Activated CD4-positive, alpha-beta T cell treated with anti-CD3 and anti-CD28 coated beads, Interleukin-2, amount 50 U/mL, for 48 hours (primary cell): ENCODE measurements at places on chromosomes 2 and 18.

GRCh38 chr2:197293252-197294007, 17.1 kb downstream of the ANKRD44 start:
- no peak for DNase-seq

DNA sequence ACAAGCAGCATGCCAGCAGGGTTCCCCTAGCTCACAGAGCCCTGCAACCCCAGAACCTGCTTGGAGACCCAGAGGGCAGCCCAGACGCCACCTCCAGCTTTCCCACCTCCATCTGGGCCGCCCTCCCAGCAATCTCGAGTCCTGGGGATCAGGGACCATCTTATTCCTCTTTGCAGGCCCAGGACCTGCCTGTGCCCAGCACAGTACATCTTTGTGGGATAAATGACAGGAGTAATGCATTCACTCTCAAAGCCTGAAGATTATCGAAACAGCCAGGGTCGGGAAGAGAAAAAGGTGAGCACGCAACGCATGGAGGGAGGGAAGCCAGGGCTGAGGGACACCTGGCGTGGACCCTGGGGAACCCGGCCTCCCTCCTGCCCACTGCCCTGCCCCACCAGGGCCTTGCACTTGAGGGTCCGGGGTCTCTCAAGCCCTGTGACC, 144.1 kb downstream of the NDUFA10 start:
- DNase-seq: no peak

DNA sequence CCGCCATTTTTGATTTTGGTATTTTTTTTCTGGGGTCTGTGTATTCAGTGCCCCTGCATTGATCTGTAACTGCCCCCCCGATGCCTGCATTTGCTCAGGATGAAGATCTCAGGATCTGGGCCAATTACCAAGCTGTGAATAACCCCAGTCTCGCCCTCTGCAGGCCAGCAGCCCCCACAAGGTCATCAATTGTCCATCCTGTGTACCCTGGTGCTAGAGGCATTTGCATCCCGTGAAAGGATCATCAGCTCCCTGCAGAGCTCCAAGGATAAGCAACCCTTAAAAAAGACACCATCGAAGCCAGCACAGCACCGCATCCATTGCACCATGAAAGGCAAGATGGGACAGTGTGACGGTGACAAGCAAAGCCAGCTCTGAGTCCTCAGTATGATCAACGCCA, 154.1 kb upstream of the KLHL29 start:
- no peak for DNase-seq

- DNase-seq: peak; percentile 61
Measured at GRCh38 chr2:241179899-241180298, 8.6 kb upstream of the ANO7 start.

GRCh38 chr2:223952280-223952968, 4.8 kb upstream of the MRPL44 start:
- DNase-seq: no peak

- no peak for DNase-seq
Measured at GRCh38 chr2:76445880-76446279, 735.2 kb upstream of the GCFC2 start.

GRCh38 chr18:36386150-36386920, 88.8 kb downstream of the FHOD3 start:
- DNase-seq: no peak

DNA sequence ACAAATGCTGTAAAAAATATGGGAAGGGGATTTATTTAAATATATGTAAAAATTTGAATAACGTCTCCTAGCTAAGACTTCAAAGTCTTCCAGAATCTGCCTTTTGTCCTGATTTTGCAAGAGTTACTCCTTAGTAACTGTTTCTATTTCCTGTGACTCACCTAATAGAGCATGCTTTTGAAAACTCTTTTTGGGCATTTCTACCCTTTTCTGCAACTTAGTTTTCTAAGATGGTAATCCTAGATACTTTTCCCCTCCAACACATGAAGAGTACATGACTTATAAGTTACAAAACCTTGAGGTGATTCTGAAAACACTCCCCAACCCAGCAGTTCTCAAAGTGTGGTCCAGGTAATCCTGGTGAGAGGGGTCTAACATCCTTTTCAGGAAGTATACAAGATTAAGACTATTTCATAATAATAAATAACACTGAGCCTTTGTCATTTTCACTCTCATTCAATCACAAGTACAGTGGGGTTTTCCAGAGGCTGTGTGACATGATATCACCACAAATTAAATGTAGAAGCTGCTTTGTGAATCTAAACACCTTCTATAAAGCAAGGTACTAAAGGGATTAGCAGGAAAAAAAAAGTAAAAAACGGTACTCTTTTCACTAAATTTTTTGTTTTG, 31.9 kb downstream of the PPP4R3B start:
- no peak for DNase-seq

DNA sequence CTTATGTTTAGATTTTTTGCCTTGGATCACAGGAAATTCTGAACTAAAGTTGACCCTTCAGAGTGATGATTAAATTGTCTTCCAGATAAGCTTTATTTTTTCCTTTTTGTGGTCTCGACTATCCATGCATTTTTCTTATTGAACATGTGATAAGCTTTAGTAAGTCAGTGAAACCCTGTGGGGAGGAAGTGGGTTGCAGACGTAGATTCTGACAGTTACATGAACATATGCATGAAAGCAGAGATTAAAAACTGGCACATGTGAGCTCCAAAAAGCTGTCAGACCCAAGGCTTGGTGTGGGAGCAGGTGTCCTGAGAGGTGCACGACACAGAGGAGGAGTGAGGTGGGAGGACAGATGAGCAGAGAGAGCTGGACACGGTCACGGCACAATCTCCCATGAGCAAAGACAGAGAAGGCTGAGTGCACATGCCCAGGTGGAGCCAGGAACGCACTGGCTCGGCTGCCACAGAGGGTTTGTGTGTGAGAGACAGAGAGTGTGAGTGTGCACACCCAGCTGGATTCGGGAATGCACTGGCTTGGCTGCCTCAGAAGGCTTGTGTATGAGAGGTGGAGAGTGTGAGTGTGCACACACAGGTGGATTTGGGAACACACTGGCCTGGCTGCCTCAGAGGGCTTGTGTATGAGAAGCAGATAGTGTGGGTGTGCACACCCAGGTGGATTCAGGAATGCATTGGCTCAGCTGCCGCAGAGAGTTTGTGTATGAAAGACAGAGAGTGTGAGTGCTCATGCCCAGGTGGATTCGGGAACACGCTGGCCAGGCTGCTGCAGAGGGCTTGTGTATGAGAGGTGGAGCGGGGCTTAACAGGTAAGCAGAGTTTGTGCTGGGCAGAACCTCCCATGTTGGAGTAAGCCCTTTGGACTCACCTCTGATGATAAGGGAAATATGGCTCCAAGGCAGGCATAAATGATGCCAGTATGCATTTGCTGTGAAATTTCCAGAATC, 849.1 kb upstream of the SALL3 start:
- DNase-seq: no peak

DNA sequence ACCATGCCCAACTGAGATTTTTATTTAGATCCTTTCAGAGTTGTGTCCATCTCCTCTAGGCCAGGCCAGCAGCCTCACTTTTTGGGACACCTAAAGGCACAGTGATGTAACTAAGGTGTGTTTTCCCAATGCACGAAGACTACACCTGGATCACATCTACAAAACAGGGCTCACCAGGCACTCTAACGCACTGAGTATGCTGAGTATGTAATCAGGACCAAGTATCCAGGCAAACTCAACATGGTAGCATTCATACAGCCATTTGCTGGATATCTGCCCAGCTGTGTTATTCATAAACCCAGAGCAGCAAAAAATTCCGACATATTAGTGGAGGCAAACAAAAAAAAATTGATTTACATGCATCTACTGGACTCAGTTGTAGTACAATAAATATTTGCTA, 33.8 kb downstream of the LPIN2 start:
- no peak for DNase-seq

GRCh38 chr2:145028101-145028920, 508.4 kb upstream of the ZEB2 start:
- no peak for DNase-seq

DNA sequence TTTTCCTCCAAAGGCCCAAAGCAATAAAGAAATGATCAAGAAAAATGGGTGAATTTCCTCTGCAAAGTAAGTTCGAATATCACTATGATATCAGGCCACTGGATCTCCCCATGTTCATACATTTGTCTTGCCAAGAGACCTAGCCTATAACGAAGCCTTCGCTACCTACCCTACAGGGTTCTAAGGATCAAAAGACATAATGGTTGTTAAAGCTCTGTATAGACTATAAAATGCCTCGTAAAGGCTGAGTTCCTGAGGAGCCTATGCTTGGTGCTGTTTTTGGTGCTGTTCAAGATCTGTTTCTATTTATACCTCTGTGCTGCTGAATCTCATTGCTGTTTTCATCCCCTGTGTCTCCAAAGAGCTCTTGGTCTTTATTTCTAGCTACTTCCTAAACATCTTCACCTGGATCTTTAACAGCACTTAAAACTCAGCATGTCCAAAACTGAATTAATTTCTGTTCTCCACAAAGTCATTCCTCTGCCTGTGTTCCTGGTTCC, 254.4 kb upstream of the CHAC2 start:
- DNase-seq: no peak

GRCh38 chr2:160406591-160407392, 86.8 kb downstream of the RBMS1 start:
- peak; percentile 71 for DNase-seq

DNA sequence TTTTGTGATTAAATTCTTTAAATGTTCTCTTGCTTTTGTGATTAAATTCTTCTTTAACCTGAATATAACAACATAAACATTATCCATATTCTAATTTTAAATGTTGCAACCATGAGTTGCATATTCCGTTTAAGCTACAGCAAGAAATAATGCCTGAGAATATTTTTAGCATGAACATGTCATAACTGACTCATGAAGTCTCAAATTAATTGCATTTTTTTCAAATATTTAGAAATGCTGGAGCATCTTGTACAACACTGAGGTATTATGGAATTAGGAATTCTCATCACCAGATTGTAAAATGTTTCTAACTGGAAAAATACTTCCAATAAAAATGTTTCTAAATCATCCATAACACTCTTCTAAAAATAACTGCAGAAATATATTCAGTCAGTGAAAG, 14.7 kb downstream of the ROCK2 start:
- no peak for DNase-seq

DNA sequence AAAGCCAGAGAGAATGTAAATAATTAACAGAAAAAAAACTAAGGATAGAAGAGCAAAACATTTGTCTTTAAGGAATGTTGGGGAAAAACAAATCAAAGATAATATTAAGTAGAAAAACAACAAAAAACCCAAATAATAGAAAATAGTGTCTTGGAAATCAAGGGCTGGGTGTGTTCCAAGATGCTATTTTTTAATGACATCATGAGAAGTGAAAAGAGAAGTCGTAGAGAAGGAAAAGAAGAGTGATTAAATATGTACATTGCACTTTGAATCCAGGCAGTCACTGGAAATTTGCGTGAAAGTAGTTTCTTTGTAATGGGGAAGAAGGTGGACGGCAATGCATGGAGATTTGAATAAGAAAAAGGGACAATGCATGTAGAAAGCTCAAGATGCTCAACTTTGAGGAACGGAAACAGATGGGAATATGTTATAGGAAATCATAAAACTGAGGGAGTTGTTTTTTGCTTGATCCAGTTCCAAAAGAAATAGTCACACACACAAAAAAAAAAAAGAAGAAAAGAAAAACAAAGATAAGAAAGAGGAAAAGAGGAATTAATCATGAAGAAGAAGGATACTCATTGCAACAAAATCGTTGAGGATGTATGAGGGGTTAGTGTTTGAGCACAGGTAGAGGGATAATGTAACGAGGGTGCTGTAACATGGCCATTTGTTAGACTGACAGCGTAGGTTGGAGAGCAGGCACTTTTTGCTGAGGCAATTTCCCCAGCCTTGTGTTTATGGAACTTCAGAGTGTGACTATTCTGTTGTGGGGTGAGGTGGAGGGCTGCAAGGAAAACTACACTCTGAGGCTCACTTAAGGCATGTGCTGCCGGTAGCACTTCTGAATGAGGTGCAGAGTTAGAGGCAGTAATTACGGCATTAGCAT, 184.1 kb downstream of the CALCRL start:
- DNase-seq: no peak

DNA sequence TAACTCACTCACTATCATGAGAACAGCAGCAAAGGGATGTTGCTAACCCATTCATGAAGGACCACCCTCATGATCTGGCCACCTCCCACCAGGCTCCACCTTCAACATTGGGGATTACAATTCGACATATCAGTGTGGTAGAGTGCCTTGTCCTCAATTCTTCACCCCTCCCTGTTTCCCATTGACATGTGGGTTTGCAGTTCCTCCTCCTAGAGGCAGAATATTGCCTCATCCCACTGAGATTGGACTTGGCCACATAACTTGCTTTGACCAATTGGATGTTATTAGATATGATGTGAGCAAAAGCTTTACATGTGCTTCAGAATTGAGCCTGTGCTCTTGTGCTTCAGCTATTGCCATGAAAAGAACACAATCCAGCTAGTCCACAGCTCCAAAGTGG, 217.0 kb upstream of the CXCR4 start:
- no peak for DNase-seq

DNA sequence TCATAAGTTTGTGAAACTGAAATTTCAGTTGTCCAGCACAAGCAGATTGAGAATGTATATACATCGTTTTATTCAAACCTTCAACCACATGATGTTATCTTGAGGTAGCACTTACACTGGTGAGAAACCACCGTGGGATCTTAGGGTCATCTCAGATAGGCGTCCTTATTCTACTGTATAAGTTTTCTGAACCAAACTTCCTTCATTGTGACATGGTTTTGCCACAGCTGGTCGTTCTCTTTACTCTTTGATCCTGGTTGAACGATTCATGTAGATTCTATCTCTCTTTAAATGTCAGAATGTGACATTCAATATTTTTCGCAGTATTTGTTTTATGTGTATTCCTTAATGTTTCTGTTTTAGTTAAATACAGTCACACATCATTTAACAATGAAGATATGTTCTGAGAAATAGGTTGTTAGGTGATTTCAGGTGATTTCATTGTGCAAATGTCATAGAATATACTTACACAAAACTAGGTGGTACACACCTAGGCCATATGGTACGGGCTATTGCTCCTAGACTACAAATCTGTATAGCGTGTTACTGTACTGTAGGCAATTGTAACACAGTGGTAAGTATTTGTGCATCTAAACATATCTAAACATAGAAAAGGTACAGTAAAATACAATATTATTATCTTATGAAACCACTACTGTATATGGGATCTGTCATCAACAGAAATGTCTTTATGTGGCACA, 17.9 kb upstream of the ARHGAP25 start:
- no peak for DNase-seq

- no peak for DNase-seq
Measured at GRCh38 chr18:57359433-57359832, 7.1 kb downstream of the ST8SIA3 start.
